ENCODE measurements at places on chromosomes 7 and 10.

DNA sequence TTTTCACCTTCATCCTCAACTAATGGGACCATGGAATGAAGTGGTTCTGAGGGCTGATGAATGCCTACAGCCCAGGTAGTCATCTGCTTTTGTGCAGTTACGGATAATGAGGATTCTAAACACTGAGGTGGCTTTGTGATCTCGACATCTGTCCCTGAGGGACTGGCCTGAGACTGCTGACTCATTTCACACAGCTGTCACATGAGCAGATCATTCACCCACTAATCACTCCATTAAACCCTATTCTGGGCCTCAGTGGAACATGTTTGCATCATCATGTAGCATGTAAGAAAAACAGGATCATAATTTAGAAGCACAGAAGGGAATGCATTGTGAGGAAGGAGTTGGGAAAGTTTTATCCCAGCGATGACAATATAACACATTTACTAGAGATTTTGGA lies 79.4 kb upstream of the FEZF1 start:
- no peak for DNase-seq

- peak; percentile 57 for DNase-seq
Measured at GRCh38 chr10:32963096-32963495, 5.1 kb upstream of the ITGB1 start.

- no peak for DNase-seq
Measured at GRCh38 chr10:129397198-129397974, 69.7 kb upstream of the MGMT start.

DNA sequence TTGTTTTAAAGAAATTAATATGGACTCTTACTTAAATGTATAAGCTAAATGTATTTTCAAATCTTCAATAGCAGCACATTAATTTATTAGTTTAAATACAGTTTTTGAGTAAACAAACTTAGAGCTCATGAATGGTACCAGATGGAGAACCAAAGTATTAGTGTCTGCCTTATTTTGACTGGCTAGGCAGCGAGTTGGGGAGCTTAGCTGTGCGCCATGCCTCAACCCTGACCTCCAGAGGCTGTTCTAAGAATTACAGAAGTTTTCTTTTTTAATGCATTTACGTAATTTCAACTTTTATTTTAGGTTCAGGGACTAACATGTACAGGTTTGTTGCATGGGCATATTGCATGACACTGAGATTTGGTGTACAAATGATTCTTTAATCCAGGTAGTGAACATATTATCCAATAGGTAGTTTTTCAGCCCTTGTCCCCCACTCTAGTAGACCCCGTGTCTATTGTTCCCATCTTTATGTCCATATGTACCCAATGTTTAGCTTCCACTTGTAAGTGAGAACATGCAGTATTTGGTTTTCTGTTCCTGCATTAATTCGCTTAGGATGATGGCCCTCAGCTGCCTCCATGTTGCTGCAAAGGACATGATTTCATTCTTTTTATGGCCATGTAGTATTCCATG lies 166.8 kb downstream of the IQUB start:
- DNase-seq = no peak

GRCh38 chr7:13201628-13202027 lies 514.2 kb downstream of the ARL4A start:
- DNase-seq = no peak
